Fibroblast of skin of left biceps (primary cell): ENCODE measurements at places on chromosomes 12 and 14.

- DNase-seq, result no peak
Observed at GRCh38 chr12:58008634-58009033, 67.3 kb downstream of the ATP23 start.

DNA sequence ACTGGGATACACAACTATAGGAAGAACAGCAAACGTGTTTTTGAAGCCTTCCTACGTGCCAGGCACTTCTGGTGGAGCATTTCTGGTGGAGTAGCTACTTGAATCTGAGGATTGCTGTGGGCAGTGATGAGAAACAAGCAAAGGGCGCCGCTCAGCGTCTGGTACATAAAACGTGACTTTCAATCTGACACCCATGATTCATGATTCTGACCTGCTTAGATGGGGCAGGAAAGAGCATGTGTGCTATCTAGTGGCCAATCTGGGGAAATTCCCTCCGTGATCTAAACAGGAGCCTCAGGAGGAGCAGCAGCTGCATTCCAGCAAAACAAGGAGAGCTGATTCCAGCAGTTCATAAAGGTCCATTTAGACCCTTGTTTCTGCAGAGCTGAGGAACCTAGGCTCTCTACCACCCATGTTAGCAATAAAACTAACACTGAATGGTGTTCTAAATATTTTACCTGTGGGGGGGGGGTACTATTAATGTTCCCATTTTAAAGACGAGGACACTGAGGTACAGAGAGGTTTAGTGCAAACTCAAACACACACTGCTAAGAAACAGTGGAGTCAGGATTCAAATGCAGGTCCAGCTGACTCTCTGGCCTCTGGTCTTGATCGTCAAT lies 37.8 kb downstream of the PAH start:
- DNase-seq, result no peak

- no peak for DNase-seq
Observed at GRCh38 chr12:121939186-121939585, 20.8 kb downstream of the CFAP251 start.

GRCh38 chr12:92648242-92649031 lies 54.4 kb upstream of the PLEKHG7 start:
- no peak for DNase-seq

DNA sequence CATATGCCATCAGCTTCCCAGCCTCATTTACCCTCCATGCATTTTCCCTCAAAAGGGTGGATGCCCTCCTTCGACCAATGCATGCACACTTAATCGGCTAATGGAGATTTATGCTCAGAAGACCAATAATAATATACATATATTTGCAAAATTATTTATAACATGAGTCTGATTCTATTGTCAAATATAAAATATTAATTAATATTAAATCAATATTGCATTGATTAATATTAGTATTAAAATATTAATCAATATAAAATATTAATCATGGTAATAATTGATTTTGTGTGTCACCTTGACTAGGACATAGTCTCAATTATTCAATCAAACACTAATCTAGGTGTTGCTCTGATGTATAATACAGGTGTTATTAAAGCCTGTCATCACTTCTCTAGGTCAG lies 1282.5 kb downstream of the TMEM121 start:
- DNase-seq, result no peak

GRCh38 chr12:101087920-101088319 lies 122.1 kb downstream of the SLC5A8 start:
- DNase-seq, result no peak

DNA sequence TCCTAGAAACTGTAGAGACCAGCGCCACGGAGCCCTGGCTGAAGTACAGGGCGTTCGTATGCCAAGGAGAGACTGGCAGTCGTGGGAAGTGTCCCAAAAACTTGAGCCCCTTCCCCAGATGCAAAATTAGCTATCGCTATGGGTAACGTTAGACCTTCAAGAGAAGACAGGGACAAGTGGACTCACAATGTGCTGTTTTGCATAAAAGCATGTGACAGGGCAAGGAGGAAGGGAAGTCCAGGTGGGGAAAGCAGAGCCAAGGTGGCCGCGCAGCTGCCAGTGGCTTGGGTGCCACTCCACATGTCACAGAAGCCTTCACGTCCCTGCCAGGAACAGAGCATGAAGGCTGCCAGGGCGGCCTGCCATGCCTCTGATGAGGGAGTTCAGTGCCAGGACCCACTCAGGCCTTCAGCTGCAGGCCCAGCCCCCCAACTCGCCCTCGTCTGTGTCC lies 61.2 kb upstream of the DYNC1H1 start:
- no peak for DNase-seq

DNA sequence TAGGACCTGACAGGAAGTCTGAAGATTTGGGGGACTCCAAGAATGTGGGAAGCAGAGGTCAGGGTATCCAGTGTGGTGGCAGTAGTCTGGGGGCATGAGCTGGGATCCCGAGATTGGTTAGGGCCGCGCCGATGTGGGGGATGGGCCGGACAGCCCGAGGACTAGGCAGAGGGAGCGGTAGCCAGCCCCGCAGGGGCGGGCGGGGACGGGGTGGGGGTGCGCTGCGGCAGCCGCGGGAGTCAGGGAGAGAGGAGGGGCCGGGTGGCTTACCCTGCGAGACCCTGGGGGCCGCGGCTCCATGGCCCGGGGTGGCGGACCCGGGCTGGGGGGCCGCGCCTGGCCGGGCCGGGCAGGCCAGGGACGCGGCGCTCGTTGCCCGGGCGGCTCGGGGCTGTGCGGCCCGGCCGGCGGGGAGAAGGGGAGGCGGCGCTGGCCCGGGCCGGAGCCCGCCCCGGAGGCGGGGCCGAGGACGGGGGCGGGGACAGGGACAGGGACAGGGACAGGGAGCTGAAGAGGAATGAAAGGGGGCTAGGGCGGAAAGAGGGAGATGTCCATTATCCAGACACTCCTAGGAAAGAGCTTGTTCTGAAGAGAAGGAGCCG lies 5.6 kb downstream of the ZNF385A start:
- DNase-seq, result no peak

GRCh38 chr12:25469861-25470260 lies 83.2 kb downstream of the LMNTD1 start:
- no peak for DNase-seq

GRCh38 chr14:24436355-24437019 lies 6.1 kb downstream of the SDR39U1 start:
- DNase-seq, result no peak

GRCh38 chr12:132284827-132285741 lies 44.3 kb downstream of the GALNT9 start:
- DNase-seq, result no peak

DNA sequence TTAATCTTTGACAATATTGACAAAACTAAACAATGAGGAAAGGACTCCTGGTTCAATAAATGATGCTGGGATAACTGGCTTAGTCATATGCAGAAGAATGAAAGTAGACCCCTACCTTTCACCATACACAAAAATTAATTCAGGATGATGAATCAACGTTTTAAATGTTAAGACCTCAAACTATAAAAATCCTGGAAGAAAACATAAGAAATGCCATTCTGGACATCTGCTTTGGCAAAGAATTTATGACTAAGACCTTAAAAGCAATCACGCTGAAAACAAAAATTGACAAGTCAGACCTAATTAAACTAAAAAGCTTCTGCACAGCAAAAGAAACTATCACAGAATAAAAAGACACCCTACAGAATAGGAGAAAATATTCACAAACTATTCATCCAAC lies 97.4 kb downstream of the LMNTD1 start:
- DNase-seq, result no peak

DNA sequence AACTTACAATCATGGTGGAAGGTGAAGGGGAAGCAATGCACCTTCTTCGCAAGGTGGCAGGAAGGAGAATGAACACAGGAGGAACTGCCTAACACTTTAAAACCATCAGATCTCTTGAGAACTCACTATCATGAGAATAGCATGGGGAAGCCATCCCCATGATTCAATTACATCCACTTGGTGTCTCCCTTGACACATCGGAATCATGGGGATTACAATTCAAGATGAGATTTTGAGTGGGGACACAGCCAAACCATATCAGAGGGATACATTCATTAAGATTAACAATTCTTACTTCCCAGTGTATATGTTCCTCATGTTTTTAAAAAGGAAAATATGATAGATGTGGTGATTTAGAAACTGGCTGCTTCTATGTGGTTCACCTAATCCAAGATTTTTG lies 117.9 kb downstream of the PDE3A start:
- no peak for DNase-seq

DNA sequence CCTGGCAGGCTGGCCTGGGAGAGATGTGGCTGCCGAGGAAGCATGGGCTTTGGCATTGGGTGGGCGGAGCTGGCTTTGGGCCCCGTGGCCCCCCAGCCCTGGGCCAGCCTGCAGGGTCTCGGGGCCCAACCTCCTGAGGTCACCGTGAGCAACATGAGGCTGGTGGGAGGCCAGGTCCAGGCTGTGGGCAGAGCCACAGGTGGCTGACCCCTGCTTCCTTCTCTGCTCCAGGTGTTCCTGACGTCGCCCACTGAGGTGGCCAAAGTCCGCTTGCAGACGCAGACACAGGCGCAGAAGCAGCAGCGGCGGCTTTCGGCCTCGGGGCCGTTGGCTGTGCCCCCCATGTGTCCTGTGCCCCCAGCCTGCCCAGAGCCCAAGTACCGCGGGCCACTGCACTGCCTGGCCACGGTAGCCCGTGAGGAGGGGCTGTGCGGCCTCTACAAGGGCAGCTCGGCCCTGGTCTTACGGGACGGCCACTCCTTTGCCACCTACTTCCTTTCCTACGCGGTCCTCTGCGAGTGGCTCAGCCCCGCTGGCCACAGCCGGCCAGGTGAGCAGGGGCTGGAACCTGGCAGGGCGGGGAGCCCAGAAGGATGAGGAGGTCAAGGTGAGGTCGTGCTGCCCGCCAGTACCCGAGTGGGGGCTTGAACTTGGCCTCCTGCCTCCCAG lies 5.5 kb downstream of the SLC25A47 start:
- no peak for DNase-seq

GRCh38 chr12:94636462-94637085 lies 13.8 kb downstream of the TMCC3 start:
- DNase-seq, result no peak

DNA sequence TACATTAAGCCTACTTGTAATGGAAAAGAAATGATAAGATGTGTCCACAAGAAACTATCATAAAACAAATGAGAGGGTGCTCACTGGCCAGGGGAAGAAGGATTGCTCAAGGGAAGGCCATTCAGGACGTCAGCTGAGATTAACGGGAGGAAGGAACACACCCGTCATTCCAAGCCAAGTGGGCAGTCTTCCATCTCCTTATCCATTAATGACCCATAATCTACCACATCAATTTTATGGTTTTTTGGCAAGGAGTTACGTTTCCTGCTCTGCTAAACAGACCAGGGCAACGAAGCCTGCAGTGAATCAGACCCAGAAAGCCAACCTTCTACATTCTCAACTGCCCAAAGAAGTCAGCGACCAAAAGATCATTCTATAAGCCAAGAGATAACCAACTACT lies 25.1 kb downstream of the PRKAB1 start:
- DNase-seq, result peak; percentile 43

DNA sequence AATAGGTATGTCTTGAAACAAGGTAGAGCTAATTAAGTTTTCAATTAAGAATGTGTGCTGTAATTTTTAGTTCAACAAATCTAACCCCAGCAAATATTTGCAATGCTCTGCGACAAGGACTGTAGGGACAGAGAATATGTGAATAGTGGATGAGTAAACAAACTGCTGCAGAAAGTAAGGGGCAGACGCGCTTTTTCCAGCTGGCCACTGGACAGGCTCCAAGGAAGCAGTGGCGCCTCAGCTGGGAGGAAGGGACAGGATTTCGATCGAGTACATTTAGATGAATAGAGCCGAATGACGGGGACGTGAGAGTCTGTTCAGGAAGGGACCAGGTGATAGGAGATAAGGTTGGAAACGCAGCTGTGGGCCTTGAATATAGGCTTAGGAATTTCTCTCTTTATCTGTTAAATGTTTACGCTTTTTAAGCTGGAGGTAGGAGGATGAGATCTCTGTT lies 69.3 kb downstream of the ELK3 start:
- no peak for DNase-seq

DNA sequence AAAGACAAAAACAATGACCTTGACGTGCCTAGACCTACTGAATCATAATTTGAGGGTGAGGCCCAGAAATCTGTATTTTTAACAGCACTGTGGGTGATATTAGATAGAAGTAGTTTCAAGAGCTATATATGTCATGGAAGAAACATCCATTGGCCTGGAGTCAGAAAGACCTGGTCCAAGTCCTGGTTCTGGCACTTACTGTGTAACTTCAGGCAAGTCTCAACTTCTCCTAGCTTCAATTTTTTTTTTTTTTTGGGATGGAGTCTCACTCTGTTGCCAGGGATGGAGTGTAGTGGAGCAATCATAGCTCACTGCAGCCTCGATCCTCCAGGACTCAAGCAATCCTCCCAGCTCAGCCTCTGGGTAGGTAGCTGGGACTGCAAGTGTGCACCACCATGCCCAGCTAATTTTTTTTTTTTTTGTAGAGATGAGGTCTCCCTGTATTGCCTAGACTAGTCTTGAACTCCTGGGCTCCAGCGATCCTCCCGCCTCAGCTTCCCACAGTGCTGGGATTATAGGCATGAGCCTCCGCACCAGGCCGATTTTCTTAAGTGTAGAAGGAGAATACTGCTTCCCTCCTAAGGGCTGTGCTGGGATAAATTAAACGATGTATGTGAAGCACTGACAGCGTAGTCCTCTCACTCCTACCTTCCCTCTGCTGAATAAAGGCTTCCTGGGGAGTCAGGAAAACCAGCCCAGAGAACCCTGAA lies 14.3 kb upstream of the GPX2 start:
- DNase-seq, result no peak

GRCh38 chr14:41137741-41138140 lies 468.9 kb upstream of the LRFN5 start:
- no peak for DNase-seq

- no peak for DNase-seq
Observed at GRCh38 chr14:90848944-90849731, 32.9 kb upstream of the TTC7B start.

DNA sequence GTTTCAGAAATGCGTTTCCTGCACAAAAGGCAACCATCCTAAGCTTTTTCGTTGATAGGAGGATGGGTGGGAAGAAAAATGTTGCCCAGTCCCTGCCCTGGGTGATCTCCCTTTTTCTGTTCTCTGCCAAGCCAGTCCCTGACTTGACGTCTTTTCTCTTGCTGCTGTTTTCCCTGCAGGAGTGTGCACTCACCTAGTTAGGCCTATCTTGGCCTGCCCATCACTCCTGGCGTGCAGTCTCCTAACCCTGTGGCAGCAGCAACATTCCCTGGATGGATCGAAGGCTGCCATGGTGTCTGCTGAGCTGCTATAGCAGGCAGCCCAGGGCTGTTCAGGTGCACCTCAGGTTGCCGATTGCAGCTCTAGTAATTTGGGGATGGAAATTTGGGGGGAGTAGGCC lies 1.2 kb downstream of the UNC119B start:
- DNase-seq, result no peak

DNA sequence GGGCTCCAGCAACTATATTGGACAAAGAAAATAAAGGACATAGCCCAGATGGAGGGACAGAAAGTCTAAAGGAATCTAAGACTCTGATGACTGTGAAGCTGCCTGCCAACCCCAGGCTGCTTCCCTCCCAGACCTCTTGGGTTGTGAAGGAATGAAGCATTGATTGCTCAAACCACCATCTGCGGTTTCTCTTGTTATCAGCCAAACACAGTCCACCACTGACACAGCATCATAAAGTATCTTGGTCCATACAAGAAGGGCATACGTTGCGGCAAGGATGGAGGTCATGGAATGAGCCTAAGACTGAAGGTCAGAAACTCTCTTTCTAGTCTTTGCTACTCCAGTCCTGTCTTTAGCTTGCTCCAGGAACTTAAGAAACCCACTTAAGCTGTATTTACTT lies 58.5 kb upstream of the PLXNC1 start:
- DNase-seq, result no peak

- no peak for DNase-seq
Observed at GRCh38 chr12:12836571-12836970, 23.4 kb downstream of the DDX47 start.

GRCh38 chr14:56295743-56296142 lies 177.5 kb downstream of the PELI2 start:
- DNase-seq, result no peak

GRCh38 chr12:18074001-18074400 lies 16.0 kb downstream of the RERGL start:
- DNase-seq, result no peak
